ENCODE measurements at places on chromosomes 6 and 20. TPM values are rescaled to one million over a fixed set of nuclear protein-coding genes. Genes with fewer than 3 reads are reported as not detected.

LAMA4 gene
- total RNA-seq, result 30.1 TPM

PPIL6 gene
- total RNA-seq, result 9.9 TPM

EPB41L1 gene
- total RNA-seq, result 314 TPM

RAD21L1 gene
- total RNA-seq, result 1.1 TPM

GTSF1L gene
- total RNA-seq, result not detected

PRDM13 gene
- not detected for total RNA-seq

SEL1L2 gene
- total RNA-seq, result not detected

SLC18B1 gene
- total RNA-seq, result 25.9 TPM

OXT gene
- total RNA-seq, result not detected

PLEKHG1 gene
- 30.6 TPM for total RNA-seq

TEAD3 gene
- total RNA-seq, result 6.1 TPM

PRND gene
- total RNA-seq, result not detected

ZNF831 gene
- 5.4 TPM for total RNA-seq

FILIP1 gene
- total RNA-seq, result 4.9 TPM

HDGFL1 gene
- 0.88 TPM for total RNA-seq

WFDC10B gene
- not detected for total RNA-seq

BMP7 gene
- total RNA-seq, result 30.3 TPM

UBE2J1 gene
- total RNA-seq, result 21.4 TPM
